Mammary epithelial cell (primary cell): ENCODE measurements at places on chromosomes 5 and 9. TPM values are rescaled to one million over a fixed set of nuclear protein-coding genes. Genes with fewer than 3 reads are reported as not detected.

Gene CCDC192
- not detected for polyA plus RNA-seq

Gene IFNE
- 0.61 TPM for polyA plus RNA-seq

Gene NEURL1B
- polyA plus RNA-seq, result 1.5 TPM

Gene AHRR
- 0.25 TPM for polyA plus RNA-seq

Gene SLC36A2
- polyA plus RNA-seq, result not detected

Gene WDR31
- 1.3 TPM for polyA plus RNA-seq

Gene ECSCR
- not detected for polyA plus RNA-seq

Gene P4HA2
- polyA plus RNA-seq, result 134 TPM

DNA sequence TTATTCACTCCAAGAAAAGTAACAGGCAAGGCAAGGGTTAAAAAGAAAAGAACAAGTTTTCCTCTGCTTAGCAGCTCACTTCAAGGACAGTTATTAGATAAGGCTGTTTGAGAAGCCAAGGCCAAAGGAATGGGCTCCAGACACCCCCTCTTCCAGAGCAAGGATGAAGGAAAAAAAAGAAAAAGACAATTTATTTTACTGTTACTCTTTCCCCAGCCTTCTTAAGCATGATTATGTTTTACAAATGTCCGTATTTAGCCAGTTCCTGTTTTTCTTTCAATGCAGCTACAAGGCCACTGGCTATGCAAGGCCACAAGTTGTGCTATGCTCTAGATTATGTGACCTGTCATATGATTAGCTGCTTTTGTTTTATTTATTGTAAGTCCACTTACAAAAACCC, 106.5 kb upstream of the SIMC1 start:
- no peak for DNase-seq

GRCh38 chr5:7242118-7242710, 153.7 kb upstream of the ADCY2 start:
- DNase-seq, result no peak

- DNase-seq, result no peak
These were observed 32.7 kb downstream of the PRUNE2 start for GRCh38 chr9:76873056-76873792.

GRCh38 chr9:79089054-79089560, 482.7 kb upstream of the TLE4 start:
- DNase-seq, result no peak

DNA sequence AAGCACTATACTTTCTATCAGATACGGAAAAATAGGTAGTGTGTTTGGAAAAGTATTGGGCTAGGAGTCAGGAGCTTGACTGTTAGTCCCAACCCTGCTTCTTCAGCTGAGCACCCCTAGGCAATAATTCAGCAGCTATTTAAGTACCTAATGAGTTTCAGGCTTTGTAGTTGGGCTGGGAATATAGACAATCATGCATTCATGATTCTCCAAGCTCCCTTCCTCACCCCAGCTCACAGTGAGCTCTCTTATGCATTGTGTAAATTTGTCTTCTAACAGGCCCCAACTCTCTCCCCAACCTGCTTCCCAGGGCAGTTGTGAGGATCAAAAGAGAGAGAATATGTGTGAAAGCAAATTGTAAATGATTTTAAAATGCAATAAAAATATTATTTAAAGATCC, 201.2 kb downstream of the MSX2 start:
- DNase-seq, result no peak

- no peak for DNase-seq
These were observed 108.7 kb upstream of the MPDZ start for GRCh38 chr9:13388157-13388556.

GRCh38 chr5:143494162-143494561, 90.7 kb upstream of the NR3C1 start:
- DNase-seq, result peak; percentile 74

DNA sequence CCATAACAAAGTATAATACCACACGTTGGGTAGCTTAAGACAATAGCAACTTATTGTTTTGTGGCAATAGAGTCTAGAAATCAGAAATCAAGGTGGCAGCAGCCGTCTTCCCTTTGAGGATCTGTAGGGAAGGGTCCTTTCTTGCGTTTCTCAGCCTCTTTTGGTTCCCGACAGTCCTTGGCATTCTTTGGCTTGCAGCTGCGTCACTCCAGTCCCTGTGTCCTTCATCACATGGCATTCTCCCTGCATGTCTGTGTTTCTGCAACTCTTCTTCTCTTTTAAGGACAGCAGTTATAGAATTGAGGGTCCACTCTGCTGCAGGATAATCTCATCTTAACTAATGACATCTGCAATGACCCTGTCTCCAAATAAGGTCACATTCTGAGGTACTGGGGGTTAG, 140.1 kb downstream of the FBXL7 start:
- no peak for DNase-seq
